ENCODE measurements at places on chromosomes 6 and 20.

GRCh38 chr6:52015953-52016352 is 71.5 kb downstream of the PKHD1 start:
- no peak for DNase-seq

DNA sequence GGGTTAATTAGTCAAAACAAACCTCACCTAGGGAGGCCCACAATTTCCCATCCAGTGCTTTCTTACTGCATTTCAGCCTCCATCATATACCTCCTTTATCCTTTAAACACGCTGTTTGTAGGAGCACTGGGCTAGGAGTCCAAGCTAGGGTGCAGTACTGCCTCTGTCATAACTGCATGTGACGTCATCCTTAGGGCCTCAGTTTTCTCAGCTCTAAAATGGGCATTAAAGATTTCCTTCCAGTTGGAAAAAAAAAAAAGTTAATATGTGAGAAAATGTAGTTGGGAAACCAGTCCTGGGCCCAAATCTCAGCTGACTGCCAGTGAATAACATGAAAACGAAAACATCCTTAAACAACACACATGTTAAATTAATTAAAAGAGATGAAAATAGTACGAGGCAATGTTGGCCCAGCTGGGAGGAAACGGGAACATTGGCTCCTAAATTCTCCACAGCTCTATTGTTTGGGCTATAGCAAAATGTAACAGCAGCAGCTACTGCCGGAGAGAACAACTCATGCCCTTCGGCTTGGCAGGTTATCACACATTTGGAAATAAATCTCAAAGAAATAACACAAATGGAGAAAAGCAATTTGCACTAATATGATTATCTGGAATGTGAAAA is 79.9 kb upstream of the CCDC167 start:
- DNase-seq, result no peak

- no peak for DNase-seq
Measured at GRCh38 chr20:25408170-25408547, 686 bp downstream of the GINS1 start.

DNA sequence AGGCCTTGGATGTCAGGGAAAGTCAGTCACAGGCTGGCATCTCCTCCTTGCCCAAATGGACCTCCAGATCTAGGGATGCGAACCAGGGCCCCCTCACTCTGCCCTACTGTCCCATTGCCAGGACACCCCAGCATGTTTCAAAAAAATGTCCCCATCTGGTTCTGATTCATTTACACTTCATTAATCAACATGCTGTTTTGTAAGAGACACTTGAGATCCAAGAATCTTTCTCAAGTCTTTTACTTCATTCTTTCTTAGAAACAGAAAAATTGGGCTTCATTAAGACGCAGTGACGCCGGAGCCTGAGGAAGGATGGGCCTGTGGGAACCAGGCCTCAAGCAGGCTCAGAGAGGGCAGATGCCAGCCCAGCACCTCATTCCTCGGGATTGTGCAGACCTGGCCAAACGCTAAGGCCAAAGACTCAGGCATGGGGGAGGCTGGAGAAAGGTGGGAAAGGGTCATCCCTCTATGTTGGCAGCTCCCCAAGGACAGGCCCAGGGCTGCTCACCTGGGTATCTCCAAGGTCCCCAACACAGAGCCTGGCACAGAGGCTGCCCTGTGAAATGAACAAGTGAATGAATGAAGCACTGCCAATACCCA is 3.8 kb downstream of the RSPO4 start:
- DNase-seq, result no peak

DNA sequence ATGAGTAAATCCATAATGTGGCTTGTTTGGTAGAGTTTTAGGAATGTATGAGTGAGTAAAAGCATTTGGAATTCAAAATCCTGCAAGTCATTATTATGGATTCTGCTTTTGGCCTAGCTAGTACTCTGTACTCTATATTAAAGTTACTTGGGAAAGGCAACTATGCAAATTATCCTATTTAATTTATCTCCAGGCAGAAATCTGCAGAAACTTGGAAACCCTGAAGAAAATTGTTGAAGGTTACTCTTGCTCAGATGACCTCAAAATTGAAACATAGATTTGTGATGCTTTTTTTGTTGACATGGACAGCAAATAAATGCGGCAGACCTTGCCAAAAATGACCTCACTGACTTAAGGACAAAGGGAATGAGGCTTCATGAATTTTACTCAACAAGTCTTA is 477.1 kb upstream of the EYS start:
- DNase-seq, result no peak

GRCh38 chr20:38165089-38165965 is at the start of gene TGM2:
TSS of gene TGM2 (minus strand) at chr20:38165270. CDS start at chr20:38165198, 72 bp downstream.
- DNase-seq, result peak; percentile 85

DNA sequence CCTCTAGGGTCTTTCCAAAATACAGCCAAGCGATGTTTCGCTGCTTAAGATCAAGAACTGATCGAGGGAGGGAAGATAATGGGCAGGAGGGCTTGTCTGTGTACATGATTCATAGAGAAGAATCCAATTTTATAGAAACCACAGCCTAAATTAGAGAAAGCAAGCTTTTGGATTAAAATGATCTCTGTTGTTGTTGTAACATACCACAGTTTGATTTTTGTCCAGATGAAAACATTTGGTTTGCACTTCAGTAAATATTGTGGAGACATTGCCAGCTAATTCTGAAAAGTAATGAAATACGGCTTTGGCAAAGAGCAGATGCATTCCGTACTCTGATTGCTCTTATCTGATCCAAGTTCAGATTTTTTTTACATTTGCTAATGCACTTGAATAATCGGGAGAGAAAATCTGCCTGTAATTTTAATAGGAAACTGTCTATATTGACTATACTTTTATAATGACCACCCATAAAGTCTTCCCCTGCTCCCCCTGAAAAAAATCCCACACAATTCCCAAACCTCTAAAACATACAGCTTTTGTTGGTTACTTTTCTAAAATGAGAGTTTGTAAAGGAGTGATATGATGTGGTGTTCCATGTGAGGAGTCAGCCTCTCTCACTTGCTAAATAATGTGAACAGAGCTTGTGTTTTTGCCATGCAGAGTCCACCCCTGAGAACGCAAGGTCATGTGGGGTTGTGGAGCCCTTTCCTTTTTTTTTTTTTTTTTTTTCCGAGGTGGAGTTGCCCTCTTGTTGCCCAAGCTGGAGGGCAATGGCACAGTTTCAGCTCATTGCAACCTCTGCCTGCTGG is 199.9 kb downstream of the DTNBP1 start:
- peak; percentile 46 for DNase-seq
